SK-N-SH (cell line): ENCODE measurements at places on chromosomes 7 and 10. TPM values are rescaled to one million over a fixed set of nuclear protein-coding genes. Genes with fewer than 3 reads are reported as not detected.

GRCh38 chr10:23951841-23952240, 257.1 kb upstream of the KIAA1217 start:
- no peak overlapping the region for H3K4me3 ChIP-seq
- H3K27ac ChIP-seq = no peak overlapping the region
- H3K36me3 ChIP-seq = no peaks in the 10 kb centered on the region
- DNase-seq = no peak

DNA sequence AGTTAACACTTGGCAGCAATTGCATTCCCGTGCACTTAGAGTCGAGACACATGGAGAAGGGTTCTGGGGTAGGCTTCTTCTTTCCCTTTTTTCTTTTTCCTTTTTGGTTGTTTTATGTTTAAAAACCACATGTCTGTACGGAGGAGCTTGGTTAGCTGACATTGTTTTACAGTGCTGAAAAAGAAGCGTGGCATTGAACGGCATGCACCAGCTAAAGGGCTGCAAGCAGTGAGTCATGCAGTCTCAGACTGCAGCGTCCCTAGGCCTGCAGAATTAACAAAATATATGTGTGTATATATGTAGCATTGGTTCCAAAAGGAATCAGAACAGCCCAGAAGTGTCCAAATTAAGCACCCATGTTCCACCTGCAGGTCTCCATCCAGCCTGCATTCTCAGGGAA, 211.0 kb downstream of the TCF7L2 start:
- H3K27me3 ChIP-seq = no peaks in the 10 kb centered on the region
- no peaks in the 10 kb centered on the region for H3K4me1 ChIP-seq
- no peak overlapping the region for H3K4me3 ChIP-seq
- H3K36me3 ChIP-seq = peaks cover 19% of the 10 kb centered on the region
- H3K27ac ChIP-seq = no peak overlapping the region

GRCh38 chr7:132678656-132679055, 102.4 kb upstream of the PLXNA4 start:
- H3K4me3 ChIP-seq = no peak overlapping the region
- no peaks in the 10 kb centered on the region for H3K4me1 ChIP-seq
- H3K27me3 ChIP-seq = no peaks in the 10 kb centered on the region
- no peak for DNase-seq
- no peaks in the 10 kb centered on the region for H3K36me3 ChIP-seq

GRCh38 chr10:79164075-79164474, 95.3 kb downstream of the ZMIZ1 start:
- H3K27ac ChIP-seq = peak overlapping the region; percentile 39; the same call in 1 of the 2 replicates
- no peak for DNase-seq
- peaks cover 89% of the 10 kb centered on the region for H3K4me1 ChIP-seq
- no peak overlapping the region for H3K4me3 ChIP-seq
- H3K36me3 ChIP-seq = peaks cover 7% of the 10 kb centered on the region

GRCh38 chr7:112799448-112800120, 9.4 kb upstream of the TMEM168 start:
- no peaks in the 10 kb centered on the region for H3K27me3 ChIP-seq
- no peak for DNase-seq
- no peak overlapping the region for H3K4me3 ChIP-seq
- H3K4me1 ChIP-seq = no peaks in the 10 kb centered on the region

DNA sequence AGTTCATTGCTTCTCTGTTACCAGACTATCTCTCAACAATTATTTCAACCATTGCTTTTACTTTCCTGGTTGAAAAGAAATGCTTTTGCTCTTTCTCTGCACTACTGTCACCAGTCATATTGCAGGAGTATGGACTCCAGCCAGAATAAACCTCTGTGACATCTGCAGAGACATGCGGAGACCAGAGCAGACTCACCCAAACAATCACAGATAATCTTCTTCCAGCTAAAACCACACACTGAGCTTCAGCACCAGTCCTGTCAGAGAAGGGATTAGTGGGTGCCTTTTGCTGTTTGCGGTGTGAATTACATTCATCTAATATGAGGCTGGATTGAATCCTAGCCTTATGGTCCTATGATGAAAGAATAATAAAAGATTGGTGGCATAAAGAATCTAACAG, 258.6 kb downstream of the CNTNAP2 start:
- no peaks in the 10 kb centered on the region for H3K27me3 ChIP-seq
- H3K27ac ChIP-seq = no peak overlapping the region

GRCh38 chr10:102227050-102227449, 951 bp downstream of the ELOVL3 start:
- peaks cover 17% of the 10 kb centered on the region; the same call in 1 of the 2 replicates for H3K27me3 ChIP-seq
- no peak overlapping the region for H3K4me3 ChIP-seq
- H3K4me1 ChIP-seq = no peaks in the 10 kb centered on the region; the same call in 1 of the 2 replicates
- DNase-seq = no peak
- H3K27ac ChIP-seq = no peak overlapping the region

- H3K36me3 ChIP-seq = peaks cover 66% of the 10 kb centered on the region; the same call in 1 of the 2 replicates
- H3K27ac ChIP-seq = no peak overlapping the region
- H3K27me3 ChIP-seq = no peaks in the 10 kb centered on the region
- no peak for DNase-seq
- no peaks in the 10 kb centered on the region; the same call in 1 of the 2 replicates for H3K4me1 ChIP-seq
Measured at GRCh38 chr7:47277321-47277781, 304.6 kb downstream of the TNS3 start.

GRCh38 chr7:111174510-111174909, 83.6 kb downstream of the LRRN3 start:
- no peaks in the 10 kb centered on the region for H3K4me1 ChIP-seq
- no peaks in the 10 kb centered on the region for H3K27me3 ChIP-seq
- H3K4me3 ChIP-seq = no peak overlapping the region
- H3K36me3 ChIP-seq = no peaks in the 10 kb centered on the region
- H3K27ac ChIP-seq = no peak overlapping the region
- no peak for DNase-seq

GRCh38 chr10:82256275-82256674, 381.3 kb downstream of the NRG3 start:
- H3K27ac ChIP-seq = no peak overlapping the region
- H3K4me1 ChIP-seq = no peaks in the 10 kb centered on the region
- H3K4me3 ChIP-seq = no peak overlapping the region
- no peaks in the 10 kb centered on the region for H3K27me3 ChIP-seq

DNA sequence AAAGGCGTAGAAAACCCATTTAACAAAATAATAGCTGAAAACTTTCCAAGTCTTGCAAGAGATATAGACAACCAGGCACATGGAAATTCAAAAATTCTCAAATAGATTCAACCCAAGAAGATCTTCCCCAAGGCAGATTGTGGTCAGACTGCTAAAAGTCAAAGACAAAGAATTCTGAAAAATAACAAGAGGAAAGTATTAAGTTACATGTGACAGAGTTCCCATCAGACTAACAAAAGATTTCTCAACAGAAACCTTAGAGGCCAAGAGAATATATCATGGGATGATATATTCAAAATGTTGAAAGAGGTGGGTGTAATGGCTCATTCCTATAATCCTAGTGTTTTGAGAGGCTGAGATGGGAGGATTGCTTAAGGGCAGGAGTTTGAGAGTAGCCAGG, 59.8 kb downstream of the TMEM178B start:
- H3K4me3 ChIP-seq = no peak overlapping the region
- no peaks in the 10 kb centered on the region for H3K27me3 ChIP-seq
- no peaks in the 10 kb centered on the region for H3K4me1 ChIP-seq
- DNase-seq = no peak

GRCh38 chr7:1050956-1051690, 6.8 kb downstream of the GPR146 start:
- no peak for DNase-seq
- no peak overlapping the region for H3K4me3 ChIP-seq
- no peaks in the 10 kb centered on the region; the same call in 1 of the 2 replicates for H3K36me3 ChIP-seq
- H3K27ac ChIP-seq = no peak overlapping the region
- H3K27me3 ChIP-seq = no peaks in the 10 kb centered on the region

DNA sequence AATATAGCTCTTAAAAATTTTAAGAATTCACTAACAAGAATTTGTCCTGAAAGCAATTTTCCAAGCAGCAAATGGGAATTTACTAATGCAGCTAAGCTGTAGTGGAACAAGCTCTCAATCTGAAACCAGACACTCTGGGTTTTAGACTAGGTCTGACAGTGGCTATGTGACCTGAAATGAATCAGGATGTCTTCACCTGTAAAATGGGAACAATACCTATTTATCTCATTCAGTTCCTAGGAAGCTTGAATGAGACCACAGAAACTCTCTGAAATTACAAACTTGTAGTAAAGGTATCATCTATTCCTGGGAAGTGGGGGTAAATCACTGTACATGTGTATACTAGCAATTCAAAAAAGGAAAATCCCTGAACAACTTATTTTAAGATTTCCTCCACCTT, 1.2 kb downstream of the DNAJC2 start:
- H3K27me3 ChIP-seq = no peaks in the 10 kb centered on the region
- peak overlapping the region; percentile 74 for H3K4me3 ChIP-seq
- H3K27ac ChIP-seq = no peak overlapping the region
- H3K36me3 ChIP-seq = peaks cover 13% of the 10 kb centered on the region
- peaks cover 10% of the 10 kb centered on the region for H3K4me1 ChIP-seq

DNA sequence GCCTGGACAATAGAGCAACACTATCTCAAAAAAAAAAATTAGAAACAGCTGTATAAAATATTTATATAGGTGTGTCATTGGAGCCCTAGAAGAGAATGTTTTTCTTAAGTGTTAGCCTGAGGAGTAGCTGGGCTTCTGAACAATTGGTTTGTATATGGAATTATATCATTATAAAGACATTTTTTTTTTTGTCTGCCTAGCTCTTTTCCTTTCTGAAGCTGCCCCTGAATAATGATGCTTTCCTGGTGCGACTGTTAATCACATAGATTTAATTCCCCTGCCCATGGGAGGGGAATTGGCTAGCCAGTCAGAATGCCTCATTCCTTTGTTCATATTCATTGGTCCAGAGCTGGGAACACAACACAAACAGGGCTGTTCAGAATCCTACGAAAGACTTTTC, 13.9 kb upstream of the ABCC2 start:
- H3K27me3 ChIP-seq = no peaks in the 10 kb centered on the region
- H3K27ac ChIP-seq = no peak overlapping the region
- H3K36me3 ChIP-seq = no peaks in the 10 kb centered on the region
- H3K4me3 ChIP-seq = no peak overlapping the region

DNA sequence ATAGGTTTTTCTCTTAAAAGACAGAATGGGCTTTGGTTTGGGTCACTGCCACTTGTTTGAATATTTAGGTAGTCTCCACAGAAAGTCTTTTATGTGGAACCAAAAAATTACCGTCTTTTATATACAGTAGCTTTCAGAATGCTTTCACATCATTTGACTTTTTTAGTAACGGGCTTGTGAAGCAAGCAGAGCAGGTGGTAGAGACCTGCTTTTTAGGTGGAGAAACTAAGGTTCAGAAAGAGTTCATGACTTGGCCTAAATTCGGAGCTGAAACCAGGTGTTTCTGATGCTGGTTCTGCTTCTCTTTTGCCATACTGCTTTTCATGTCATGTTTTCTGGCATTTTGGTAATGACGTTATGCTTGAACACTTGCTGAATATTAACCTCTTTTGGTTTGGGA, 36.3 kb downstream of the GARS1 start:
- no peak overlapping the region for H3K27ac ChIP-seq
- H3K4me3 ChIP-seq = no peak overlapping the region
- no peaks in the 10 kb centered on the region for H3K4me1 ChIP-seq
- H3K36me3 ChIP-seq = peaks cover 92% of the 10 kb centered on the region
- no peak for DNase-seq

The KEL gene
- polyA plus RNA-seq = 0.05 and 0.18 TPM in 2 replicates

The ASB13 gene
- polyA plus RNA-seq = 9.2 TPM in 2 replicates

The LRMDA gene
- polyA plus RNA-seq = 0.37 and 0.95 TPM in 2 replicates

The GPR26 gene
- not detected in 2 replicates for polyA plus RNA-seq

The WDR91 gene
- polyA plus RNA-seq = 8.4 and 8.9 TPM in 2 replicates
